Suppressor macrophage treated with lipopolysaccharide for 1 hour (primary cell): ENCODE measurements at places on chromosomes 3 and 15.

- no peak for DNase-seq
Observed at GRCh38 chr3:76789237-76789636, 250.7 kb upstream of the ROBO2 start.

GRCh38 chr15:69225355-69226022 is 65.1 kb downstream of the GLCE start:
- DNase-seq, result peak; percentile 46

- no peak for DNase-seq
Observed at GRCh38 chr3:27097182-27097581, 272.0 kb downstream of the NEK10 start.

DNA sequence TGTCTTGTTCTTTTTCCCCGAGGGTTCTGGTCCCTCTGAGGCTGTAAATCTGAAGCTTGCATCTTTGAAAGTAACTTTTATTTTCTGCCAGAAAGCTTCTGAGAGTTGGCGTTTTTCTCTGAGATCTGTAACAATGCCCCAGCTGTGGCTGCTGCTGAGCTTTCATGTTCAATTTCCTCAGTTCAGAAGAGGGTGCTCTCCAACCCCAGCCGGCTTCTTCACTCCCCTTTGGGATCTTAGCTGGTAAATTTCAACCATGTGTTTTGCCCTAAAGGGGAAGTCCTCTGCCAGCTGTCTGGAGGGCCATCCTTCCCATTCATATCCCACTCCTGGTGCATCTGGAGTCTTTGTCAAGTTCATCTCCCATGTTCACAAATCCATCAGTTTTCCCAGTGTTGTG is 18.3 kb upstream of the CFAP100 start:
- no peak for DNase-seq

- DNase-seq, result no peak
Observed at GRCh38 chr3:19267040-19267439, 118.7 kb downstream of the KCNH8 start.
